Epithelial cell of proximal tubule (primary cell): ENCODE measurements at places on chromosomes 16 and 17. TPM values are rescaled to one million over a fixed set of nuclear protein-coding genes. Genes with fewer than 3 reads are reported as not detected.

DNA sequence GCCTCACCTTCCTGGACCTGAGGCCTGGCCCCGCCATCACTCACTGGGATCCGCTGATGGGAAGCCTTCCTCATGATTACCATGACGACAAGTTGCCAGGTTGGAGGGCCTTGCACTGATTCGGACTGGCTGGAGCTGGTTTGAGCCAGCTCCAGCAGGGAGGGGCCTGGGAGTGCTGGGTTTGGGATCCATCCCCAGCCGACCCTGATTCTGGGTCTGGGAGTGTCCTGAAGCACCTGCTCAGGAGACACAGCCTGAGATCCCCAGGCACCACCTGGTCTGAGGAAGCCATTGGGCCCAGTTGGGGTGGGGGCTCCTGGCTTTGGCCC is 5.9 kb upstream of the BAIAP3 start:
- DNase-seq, result no peak

DNA sequence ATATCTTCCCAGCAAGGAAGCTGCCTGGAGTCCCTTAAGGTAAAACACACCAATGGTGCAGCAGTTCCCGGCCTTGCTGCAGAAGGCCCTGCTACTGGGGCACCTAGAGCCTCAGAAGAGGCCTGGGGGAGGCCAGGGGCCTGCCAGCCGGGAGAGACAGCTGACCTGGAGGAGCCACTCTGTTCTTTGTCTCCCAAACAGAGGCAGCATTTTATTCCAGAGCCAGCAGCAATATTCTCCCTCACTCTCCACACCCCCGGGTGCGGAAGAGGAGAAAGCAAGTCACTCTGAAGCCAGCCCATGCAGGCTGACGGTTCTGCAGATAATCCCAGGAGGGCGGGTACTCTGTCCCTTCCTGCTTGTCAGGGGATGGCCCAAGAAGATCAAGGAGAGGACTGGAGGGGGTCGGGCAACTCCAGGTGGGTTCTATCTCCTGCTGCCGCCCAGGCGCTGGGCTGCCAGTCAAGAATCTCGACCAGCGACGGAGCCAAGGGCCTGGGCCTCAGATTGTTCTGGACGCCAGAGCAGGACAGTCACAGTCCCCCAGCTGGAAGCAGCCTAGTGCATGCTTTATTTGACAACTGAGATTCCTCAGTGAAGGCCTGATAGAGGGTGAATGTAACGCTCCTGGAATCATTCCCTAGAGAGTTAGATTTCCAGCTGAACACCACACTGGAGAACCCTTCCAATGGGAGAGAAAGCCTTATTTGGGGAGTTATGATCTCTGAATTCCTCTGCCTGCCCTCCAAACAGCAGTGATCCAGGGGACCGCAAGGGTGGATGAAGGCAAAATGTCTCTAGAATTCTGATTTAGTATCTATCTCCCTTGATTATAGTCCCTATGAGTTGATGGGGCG is 1.1 kb upstream of the KIFC3 start:
- DNase-seq, result no peak

- no peak for DNase-seq
These were observed 405.9 kb upstream of the RBFOX1 start for GRCh38 chr16:6926762-6927161.

DNA sequence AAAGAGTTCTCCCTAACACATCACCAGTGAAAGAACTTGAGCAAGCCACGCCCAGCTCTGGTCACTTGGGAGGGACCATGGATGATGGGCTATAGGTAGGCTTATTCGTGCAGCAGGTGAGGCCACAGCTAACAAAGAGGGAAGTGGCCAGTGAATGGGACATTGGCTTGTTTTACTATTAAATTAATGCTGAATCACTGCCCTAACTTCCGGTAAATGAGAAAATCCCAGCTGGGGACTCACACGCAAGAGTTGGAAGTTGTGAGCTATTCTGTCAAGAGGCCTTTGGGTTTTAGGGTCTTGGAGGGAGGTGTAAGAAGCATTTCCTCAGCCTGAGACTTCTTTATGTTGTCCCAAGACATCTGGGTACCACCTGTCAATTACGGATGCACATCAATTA is 315.3 kb downstream of the XYLT1 start:
- DNase-seq, result no peak

The SERPINF2 gene
- 0.07 and 0.92 TPM in 2 replicates for total RNA-seq

DNA sequence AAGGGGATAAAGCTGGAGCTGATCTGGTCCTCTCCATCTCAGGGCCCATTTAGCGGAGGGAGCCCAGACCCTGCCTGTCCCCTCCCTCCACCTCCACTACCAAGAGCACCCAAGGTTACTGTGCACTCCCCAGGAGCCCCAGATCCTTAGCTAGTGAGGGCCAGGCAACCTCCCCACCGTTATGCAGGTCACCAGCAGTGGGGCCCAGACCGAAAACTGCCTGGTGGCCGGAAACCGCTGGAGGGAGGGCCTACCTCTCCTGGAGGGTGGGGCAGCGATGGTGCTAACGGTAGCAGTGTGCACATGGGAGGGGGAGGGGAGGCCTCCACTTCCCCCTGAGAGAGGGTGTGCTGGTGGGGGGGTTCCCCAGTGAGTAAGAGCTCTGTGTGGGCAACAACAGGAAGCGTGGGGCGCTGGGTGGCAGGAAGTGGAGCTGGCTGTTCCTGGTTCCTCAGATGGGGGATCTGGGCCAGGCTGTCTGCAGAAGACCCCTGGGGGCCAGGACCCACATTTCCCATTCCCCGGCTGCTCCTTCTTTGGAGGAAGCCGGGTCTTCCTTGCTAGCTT is 4.4 kb downstream of the FMNL1 start:
- no peak for DNase-seq

DNA sequence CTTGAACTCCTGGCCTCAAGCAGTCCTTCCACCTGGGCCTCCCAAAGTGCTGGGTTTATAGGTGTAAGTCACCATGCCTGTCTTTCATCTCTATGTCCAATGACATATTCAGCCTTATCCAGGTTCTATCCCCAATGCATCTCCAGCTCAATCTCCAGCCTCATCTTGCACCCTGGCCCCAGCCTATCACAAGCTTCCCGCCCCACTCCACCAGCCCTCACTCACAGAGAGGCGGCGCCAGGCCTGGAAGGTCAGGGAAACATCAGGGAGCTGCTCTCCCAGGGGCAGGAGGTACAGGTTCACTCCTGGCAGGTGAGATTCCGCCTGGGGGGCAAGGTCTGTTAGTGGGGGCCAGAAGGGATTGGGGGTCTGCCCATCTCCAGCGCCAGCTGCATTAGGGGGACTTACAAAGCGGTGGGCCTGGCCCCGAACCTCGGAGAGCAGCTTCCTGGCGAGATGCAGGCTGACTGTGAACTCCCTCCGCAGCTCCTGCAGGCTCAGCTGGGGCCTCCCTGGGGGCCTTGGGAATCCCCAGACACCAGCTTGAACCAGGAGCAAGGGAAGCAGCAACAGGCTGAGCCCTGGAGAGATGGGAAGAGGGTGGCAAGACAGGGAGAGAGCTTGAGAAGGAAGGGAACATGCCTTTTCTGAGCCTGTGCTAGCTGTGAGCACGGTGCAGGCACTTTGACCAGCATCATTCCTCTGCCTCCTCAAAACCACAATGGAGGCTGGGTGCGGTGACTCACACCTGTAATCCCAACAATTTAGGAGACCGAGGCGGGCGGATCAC is 3.0 kb downstream of the IL27 start:
- DNase-seq, result no peak

The KCNJ18 gene
- total RNA-seq, result not detected in 2 replicates
